HCT116 (cell line): ENCODE measurements at places on chromosomes 7 and 10. TPM values are rescaled to one million over a fixed set of nuclear protein-coding genes. Genes with fewer than 3 reads are reported as not detected.

The PTN gene
- total RNA-seq: not detected

The HOXA3 gene
- total RNA-seq: 9.2 TPM

The ADAMTS14 gene
- 13.2 TPM for total RNA-seq

The FAM237B gene
- not detected for total RNA-seq

The NEUROD6 gene
- not detected for total RNA-seq

The CCL26 gene
- 0.49 TPM for total RNA-seq

The CHN2 gene
- 2.1 TPM for total RNA-seq

The HEPACAM2 gene
- not detected for total RNA-seq
